ENCODE measurements at places on chromosomes 4 and X. TPM values are rescaled to one million over a fixed set of nuclear protein-coding genes. Genes with fewer than 3 reads are reported as not detected.

The CXCL1 gene
- polyA plus RNA-seq, result 1.4 TPM

DNA sequence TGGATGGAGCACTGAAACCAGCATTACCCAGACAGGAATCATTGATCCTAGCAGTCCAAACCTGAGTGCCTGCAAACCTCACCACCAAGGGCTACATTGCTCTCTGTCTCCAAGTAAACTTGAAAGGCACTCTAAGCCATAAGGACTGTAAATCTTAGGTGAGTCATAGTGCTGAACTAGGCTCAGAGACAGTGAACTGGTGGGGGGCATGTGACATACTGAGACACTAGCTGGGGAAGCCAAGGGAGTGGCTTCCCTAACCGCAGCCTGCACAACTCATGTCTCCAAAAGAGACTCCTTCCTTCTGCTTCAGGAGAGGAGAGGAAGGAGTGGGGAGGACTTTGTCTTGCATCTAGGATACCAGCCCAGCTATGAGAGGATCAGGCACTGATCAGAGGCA is 235.5 kb upstream of the ACTRT1 start:
- DNase-seq, result no peak

The WDR19 gene
- polyA plus RNA-seq, result 10.1 TPM

- DNase-seq, result no peak
Observed at GRCh38 chr4:151438154-151438553, 29.2 kb downstream of the FHIP1A start.

The CORIN gene
- not detected for polyA plus RNA-seq

The CPLX1 gene
- 89.5 TPM for polyA plus RNA-seq

DNA sequence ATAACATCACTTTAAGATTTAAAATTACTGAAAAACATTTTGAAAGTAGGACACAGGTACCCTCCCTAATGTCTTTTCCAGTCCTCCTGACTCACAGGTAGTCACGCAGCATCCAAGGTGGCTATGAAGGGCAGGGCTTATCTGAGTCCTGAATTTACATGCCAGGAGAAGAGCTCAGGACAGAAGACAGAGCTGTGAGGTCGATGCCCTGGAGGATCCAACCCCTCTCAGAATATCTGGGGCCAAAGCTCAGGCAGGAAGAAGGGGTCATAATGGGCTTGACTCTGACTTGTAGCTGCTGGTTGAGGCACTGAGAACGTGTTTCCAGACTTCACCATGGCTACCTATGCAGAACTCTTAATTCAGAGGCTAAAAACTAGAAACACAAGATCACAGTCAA is 177.5 kb downstream of the AASDH start:
- no peak for DNase-seq

GRCh38 chrX:131792789-131793462 is 230.2 kb upstream of the STK26 start:
- no peak for DNase-seq

- no peak for DNase-seq
Observed at GRCh38 chr4:26267087-26267486, 53.7 kb upstream of the RBPJ start.

DNA sequence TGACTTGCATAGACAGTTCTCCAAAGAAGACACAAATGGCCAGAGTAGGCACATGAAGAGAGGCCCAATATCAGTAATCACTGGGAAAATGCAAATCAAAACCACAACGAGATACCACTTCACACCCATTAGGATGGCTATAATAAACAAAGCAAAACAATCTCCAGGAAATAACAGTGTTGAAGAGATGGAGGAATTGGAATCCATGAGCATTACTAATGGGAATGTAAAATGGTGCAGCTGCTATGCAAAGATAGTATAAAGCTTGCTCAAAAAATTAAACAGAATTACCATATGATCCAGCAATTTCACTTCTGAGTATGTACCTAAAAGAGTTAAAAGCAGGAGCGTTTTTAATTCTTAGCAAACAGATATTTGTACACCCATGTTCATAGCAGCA is 17.0 kb upstream of the TMEM33 start:
- DNase-seq, result no peak

GRCh38 chr4:87118421-87118820 is 102.0 kb downstream of the KLHL8 start:
- DNase-seq, result no peak

The TDO2 gene
- 0.32 TPM for polyA plus RNA-seq

- no peak for DNase-seq
Observed at GRCh38 chr4:23091711-23092110, 399.0 kb downstream of the GBA3 start.

Data from brain (organoid and tissue), 16 donors.